Heart right ventricle (tissue), 16 donors: ENCODE measurements at places on chromosomes 12 and 14. TPM values are rescaled to one million over a fixed set of nuclear protein-coding genes. Genes with fewer than 3 reads are reported as not detected.

- DNase-seq = peak; percentile 48
These were observed 5.7 kb downstream of the RAB35 start for GRCh38 chr12:120110550-120111501.

DNA sequence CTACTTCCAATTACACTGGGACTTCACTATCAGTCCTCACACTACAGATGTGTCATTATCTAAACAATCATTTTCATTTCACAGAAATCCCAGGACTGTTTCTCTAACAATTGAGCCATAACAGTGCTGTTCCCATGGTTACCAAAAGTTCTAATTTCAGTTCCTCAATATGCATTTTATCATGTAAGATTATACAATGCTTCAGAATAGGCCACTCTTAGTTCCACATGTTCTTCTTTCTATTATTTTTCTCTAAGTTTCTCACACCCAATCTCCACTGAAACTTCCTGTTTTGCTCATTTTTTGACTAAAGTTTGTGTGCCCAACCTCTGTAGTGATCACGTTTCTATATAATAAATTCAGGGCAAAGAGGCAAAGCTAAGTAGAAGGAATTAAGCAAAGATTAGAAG lies 185.8 kb downstream of the DUSP6 start:
- peak; percentile 14 for DNase-seq

DNA sequence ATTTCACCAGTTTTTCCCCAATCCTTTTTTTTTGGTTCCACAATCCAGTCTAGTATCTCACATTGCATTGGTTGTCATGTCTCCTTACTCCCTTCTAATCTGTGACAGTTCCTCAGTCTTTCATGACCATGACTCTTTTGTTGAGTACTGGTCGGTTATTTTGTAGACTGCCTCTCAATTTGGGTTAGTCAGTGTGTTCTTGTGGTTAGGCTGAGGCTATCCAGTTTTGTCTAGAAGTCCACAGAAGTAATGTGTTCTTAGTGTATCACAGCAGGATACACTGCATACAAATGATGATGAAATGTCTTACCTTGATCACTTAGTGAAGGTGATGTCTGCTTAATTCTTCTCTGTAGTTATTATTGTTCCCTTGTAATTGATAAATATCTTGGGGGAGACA lies 24.8 kb downstream of the PELI2 start:
- no peak for DNase-seq

LUM gene
- polyA plus RNA-seq = 25.1 TPM
